ENCODE measurements at places on chromosomes 12 and 14. TPM values are rescaled to one million over a fixed set of nuclear protein-coding genes. Genes with fewer than 3 reads are reported as not detected.

Gene TBC1D30
- polyA plus RNA-seq, result 12.0 TPM

DNA sequence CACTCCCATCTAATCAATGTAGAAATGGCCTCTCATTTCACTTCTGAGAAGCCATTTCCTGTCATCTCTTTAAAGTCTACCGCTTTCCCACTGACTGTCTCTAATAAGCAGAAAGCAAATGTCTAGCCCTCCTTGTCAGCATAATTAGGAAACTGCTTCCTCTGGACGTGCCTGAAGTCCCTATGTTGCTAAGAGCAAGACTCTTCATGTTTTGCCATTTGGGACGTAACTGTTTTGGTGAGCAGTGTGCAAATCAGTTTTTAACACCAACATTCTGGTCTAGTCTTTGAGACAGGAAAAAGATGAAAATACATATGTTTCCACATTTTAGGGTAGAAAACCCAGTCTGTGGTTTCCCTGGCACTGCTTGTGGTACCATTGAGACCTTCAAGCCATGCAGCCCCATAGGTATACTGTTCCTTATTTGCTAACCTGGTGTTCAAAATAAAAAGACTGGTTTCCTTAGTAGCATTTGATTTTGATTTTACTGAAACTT lies 22.2 kb downstream of the IFNG start:
- no peak for DNase-seq

GRCh38 chr12:88242571-88242925 lies 100.4 kb downstream of the TMTC3 start:
- DNase-seq, result no peak

Gene PTPRB
- polyA plus RNA-seq, result 4.6 TPM

Gene CLEC9A
- 0.80 TPM for polyA plus RNA-seq

Gene AQP6
- polyA plus RNA-seq, result 1.4 TPM

GRCh38 chr12:28032811-28033537 lies 60.4 kb upstream of the PTHLH start:
- no peak for DNase-seq

- DNase-seq, result no peak
Measured at GRCh38 chr14:77266336-77266735, 4.7 kb downstream of the NGB start.
